ENCODE measurements at places on chromosomes 2 and 18.

DNA sequence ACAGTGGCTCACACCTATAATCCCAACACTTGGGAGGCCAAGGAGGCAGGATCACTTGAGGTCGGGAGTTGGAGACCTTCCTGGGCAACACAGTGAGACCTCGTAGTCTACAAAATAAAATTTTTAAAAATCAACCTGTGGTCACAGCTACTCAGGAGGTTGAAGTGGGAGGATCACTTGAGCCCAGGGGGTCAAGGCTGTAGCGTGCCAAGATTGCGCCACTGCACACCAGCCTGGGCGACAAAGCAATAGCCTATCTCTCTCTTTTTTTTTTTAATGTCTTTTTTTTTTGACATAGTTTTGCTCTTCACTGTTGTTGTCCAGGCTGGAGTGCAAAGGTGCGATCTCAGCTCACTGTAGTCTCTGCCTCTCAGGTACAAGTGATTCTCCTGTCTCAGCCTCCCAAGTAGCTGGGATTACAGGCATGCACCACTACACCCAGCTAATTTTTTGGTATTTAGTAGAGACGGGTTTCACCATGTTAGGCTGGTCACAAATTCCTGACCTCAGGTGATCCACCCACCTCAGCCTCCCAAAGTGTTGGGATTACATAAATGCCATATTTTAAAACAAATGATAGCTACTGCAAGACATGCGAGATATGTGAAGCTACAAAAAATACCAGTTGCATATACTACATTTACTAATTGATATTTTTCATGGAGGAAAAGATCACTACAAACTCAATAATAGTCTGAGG is 55.0 kb downstream of the CHN1 start:
- no peak for DNase-seq

DNA sequence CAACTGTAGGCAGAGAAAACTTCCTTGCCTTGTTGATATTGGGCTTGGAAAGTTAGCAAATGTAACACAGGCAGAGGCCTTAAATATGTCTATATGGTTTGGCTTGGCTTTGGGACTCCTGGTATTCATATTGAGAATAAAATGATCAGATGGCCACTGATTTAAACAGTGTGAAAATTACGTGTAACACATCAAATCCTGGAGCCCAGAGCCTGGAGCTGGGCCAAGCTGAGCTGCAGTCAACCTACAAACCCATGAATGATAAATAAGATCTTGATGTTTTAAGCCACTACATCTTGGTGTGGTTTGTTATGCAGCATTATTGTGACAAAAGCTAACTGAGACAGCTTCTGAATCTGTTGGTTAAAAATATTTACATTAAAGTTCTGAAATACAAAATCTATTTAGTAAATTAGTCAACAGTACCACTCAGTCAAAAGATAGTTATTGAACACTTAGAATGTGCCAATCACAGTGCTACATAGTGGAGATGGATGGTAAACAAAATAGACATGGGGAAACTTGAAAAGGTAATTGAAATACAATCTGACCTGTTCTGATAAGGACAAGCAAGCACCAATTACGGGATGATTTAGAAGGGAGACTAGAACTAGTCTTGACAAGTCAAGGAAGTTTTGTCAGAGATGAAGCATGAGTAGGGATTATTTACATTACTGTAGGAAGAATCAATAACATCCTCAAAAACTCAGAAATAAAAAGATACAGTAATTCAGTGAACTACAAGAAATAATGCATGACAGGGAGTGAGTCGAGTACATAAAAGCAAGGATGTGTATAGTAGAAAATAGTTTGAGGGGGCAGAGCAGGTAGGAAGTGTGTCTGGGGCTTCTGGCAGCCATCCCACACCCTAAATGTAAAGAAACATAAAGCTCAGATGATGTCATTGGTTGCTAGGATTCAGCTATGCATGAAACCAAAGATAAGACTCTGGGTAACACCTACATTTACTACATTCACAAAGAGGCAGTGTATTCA is 157.7 kb downstream of the HNMT start:
- no peak for DNase-seq

DNA sequence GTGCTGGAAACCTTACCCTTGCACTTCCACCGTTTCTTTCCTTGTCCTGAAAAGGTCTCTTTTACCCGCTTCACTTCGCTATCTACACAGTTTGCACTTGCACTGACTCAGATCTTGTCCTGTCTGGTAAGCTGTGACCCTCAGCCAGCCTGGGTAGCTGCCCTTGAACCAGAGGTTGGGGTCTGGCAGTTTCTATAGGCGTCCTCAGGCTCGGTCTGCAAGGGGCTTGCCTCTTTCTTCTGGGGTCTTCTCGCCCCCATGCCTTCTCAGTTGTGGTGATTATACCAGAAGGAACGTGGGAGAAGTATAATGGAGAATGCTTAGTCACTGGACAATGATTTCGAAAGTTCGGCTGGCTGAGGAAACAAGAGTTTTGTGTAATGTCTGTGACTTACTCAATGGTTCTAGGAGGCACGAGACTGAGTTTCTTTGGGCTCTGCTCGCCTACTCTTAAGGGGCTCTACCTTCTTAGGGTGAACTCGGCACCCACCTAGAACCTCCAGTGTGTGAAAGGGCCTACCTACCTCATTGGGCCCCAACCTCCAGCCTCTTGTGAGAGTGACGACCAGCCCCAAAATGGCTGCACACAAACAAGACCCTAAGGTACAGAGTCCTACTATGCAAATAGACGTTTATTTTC is 6.9 kb upstream of the STAT1 start:
- peak; percentile 41 for DNase-seq

GRCh38 chr2:8049851-8050571 is 631.8 kb upstream of the ID2 start:
- DNase-seq, result peak; percentile 48

- no peak for DNase-seq
These were observed 50.5 kb downstream of the MTA3 start for GRCh38 chr2:42618972-42619371.

DNA sequence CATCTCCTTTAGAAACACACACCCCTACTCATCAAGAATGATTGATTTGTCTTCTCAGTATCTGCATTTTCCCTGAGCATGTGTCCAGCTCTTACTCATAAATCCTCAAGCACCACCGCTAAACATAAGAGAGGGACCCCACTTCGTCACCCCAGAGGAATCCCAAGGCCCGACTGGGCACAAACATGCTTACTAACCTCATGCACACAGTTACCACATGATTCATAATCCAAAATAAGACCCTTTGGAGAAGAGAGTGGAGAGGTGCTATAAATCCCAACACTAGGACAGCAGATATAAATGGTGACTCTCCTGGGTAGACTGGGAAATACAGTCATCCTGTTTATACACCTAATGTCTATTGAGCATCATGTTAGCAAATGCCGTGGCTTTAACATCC is 843.2 kb upstream of the ID2 start:
- no peak for DNase-seq

DNA sequence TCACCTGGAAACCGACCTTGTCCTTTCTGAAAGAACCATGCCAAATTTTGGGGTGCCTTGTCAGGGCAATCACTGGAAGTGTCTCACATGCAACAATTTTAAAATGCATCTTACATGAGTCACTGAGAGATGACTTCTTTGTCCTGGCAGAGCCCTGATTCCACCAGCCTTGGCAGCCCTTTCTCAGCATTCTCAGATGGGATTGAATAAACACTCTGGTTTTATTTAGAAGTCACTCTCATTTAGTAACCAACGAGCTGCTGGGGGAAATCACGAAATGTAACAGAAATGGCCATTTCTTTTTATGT is 3.8 kb upstream of the ATP8B1 start:
- no peak for DNase-seq

DNA sequence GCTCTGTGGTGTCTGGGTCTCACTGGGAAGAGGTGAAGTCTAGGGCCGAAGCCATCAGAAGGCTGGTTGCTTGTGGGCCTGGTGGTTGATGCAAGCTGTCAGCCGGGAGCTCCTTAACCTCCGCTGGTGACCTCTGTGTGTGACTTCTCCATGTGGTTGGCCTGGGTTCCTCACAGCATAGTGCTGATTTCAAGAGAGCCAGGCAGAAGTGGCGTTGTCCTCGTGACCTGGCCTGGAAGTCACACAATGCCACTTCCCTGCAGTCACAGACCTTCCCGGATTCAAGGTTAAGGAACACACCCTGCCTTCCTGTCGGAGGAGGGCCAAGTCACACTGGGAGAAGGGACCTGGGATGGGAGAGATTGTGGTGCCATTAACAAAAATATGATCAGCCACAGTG is 303.7 kb upstream of the HS6ST1 start:
- no peak for DNase-seq

DNA sequence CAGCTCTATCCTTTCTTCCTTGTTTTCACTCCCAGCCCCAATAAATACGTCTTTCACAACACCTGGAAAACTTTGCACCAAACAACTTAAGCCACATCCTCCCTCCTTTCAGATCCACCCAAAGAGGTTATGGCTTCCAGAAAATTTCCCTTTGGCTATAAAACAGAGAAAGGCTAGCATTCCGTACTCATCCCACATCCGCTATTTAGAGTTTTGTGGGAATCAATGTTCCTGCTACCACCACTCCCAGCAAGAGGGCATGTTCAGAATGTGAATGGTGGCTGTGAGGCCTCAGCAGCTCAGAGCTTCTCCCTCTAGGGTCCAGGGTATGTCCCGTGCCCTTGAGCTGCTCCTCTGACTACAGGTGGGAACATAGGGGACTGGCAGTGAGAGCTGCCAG is 214.6 kb downstream of the NCK2 start:
- DNase-seq, result no peak

GRCh38 chr2:119862127-119862889 is 102.6 kb downstream of the PTPN4 start:
- DNase-seq, result no peak

DNA sequence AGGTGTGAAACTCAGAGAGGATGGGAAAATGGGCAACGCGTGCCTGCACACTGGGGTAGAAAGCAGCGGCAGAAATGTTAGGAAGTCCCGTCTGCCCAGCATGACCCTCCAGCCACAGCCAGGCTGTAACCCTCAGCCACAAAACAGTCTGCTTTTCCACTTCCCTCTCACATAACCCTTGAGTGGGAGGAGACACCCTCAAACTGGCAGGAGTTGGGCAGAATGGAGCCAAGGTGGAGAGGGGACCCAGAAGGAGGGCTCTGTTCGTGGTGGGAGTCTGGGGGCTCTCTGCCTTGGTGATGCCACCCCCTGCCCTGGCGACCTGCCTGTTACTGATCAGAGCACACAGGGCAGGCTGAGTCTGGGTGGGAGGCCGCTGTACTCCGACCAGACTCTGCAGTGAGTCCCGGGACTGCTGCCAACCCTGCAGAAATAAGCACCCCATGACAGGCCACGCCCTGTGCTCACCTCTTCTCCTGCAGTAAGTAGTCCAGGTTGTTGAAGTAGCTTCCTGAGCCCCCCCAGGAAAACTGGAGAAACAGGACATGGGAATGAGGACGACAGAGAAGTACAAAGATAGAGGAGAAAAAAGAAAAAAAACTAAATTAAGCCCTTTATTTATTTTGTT is 16.0 kb downstream of the FAM178B start:
- DNase-seq, result no peak

DNA sequence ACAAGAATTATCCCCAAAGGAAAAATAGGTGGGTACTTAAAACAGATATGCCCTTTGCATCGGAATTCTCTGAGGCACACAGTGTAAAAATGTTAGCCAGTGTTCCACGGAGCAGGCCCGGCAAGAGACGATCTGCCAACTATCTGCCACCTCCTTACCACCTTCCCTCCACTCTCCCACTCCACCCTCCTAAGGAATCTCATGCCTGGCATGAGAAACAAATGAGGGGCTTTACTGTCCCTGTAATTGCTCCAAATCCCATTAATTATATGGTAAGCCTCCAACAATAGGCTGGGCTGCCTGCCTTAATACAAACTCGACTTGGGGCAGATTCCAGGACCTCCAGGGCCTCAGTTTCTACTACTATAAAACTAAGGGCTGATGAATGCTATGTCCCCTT is 102.3 kb downstream of the ZBTB7C start:
- DNase-seq, result no peak
